Cerebellar nuclear complex (tissue), 1 donor: ENCODE measurements at places on chromosomes 4 and X.

- peak; percentile 78 for DNase-seq
Measured at GRCh38 chr4:2436301-2436700, 17.5 kb downstream of the CFAP99 start.

- no peak for DNase-seq
Measured at GRCh38 chrX:141467442-141467841, 117.1 kb downstream of the SPANXA1 start.

DNA sequence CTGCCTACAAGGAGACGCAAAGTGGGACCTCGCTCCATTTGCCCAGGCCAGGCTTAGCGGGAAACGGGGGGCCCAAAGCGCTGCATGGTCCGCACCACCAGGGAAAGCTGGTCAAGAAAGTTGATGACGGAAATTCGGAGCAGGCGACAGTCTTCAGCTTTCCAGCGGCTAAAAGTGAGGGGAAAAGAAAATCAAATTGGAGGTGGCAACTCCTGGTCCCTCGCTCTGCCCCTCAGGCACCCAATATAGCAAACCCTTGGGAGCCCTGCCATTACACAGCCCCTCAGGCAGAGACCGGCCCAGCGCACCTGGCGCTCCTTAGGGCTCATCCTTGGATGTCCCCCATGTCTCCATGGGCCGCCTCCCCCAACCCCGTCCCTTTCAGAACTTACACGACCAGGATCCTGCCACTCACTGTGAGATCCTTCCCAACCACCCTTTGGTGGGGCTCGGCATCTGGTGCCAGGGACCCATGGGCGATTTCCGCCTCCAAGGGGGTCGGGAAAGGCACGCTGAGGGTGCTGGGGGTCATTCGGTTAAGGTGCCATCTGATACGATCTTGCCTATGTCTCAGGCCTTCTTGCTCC, 1.1 kb downstream of the LAGE3 start:
- no peak for DNase-seq

DNA sequence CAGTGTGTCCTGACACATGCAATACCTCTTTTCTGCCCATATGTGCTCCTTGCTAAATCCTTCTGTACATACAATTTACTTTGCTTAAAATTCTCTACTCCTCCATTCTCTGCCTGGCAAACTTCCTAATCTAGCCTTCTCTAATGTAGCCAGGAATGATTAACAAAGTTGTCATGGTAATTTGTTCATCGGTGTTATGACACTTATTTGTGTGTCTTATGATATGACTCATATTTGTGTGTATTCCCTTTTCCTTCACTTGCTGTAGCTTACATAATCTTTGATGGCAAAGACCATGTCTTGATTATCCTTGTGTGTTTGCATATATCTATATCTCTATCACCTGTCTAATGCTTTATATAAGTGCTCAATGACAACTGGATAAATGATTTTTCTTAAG, 133.3 kb downstream of the COL25A1 start:
- DNase-seq, result no peak

DNA sequence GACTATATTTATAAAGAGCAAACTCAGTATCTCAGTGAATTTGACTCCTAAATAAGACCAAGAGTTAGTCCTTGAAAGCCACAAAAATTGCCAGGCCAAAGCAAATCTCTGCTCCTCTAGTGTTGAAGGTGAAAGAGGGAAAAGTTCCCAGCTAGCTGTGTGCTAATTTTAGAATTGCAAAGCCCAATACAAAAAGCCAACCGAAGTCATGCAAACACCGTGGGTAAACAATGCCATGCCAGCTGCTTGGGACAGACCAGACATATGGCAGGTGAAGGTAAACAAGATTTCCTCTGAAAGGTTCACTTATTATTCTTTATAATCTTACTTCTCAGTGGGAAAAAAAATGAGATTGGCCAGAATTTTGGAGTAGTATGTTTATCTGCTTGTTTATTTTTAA, 80.5 kb upstream of the LNX1 start:
- no peak for DNase-seq

GRCh38 chr4:3803946-3804345, 37.8 kb downstream of the ADRA2C start:
- no peak for DNase-seq

DNA sequence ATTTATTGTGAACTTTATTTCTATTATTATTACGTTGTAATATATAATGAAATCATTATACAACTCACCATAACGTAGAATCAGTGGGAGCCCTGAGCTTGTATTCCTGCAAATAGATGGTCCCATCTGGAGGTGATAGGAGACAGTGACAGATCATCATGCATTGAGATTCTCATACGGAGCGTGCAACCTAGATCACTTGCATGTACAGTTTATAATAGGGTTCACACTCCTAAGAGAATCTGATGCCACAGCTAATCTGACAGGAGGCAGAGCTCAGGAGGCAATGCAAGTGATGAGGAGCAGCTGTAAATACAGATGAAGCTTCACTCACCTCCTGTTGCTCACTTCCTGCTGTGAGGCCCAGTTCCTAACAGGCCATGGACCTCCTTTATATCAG, 2170.2 kb downstream of the PCDH7 start:
- DNase-seq, result no peak

DNA sequence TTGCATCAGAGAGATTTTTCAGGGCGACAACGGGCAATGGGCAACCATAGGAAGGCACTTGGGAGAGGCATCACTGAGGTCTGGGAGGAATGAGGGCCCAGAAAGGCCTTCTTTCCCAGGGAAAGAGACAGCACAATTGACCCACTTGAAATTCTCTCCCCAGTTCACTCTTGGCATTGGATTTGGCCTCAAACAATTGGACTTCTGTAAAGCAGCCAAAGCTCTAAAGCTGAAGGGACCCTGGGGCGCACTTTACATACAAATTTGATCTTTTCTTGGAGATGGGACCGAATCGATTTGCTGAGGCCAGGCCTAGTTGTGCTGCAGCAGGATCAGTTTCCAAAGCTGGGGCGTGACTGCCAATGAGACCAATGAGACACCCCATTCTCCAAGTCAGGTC, 3.2 kb downstream of the ARHGAP36 start:
- no peak for DNase-seq

DNA sequence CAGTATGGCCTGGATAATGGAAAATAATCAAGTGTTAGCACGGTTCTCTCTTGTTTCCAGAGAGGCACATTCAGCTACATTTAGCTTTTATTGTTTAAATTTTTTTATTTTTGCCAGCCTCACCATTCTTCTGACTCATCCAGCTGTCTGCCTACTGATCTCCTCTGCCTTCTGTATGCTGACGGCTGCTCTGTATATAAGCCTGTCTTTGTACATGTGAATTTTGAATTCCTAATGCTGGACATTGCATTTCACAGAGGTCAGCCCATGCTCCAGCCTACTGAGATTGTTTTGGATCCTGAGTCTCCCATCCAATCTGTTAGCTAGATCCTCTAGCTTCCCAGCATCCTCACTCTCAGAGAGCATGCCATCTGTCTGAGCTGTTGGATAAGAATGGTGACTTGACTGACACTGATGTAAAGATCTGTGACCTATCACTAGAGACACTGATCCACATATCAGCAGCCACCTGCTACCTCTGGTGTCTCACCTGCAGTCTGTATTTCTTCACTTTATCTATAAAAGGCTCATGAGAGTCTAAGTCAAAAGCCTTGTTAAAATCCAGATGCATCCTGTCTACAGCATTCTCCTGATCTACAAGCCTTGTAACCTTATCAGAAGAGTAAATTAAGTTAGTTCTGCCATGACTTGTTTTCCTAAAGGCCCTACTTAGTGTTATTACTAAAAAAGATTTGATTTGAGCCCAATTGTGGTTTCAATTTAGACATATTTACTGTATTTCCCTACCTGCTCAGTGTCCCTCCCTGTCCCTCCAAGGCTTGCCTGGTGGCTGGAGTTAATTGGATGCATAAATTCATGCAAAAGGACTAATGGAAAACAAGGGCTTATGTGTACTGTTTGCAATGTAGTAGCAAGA, 25.6 kb upstream of the ARHGAP36 start:
- DNase-seq, result no peak

- DNase-seq, result no peak
Measured at GRCh38 chr4:137540356-137540755, 8.1 kb upstream of the PCDH18 start.

DNA sequence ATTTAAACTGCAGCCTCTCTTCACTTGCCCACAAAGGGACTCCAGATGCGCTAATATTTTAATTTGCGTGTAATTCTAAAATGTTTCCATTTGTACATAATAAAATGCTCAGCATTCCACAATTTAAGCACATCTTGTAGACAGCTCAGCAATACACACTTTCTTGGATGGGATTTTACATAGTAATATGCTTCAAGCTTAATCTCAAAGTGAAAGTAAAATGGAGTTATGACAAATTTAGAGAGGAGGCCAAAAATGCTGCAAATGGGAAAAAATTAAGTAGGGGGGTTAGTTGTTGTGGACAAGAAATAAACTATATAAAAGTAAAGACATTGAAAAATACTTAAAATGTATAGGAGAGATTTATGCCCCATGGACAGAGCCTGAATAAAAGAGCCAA, 149.1 kb downstream of the FBXO8 start:
- no peak for DNase-seq

DNA sequence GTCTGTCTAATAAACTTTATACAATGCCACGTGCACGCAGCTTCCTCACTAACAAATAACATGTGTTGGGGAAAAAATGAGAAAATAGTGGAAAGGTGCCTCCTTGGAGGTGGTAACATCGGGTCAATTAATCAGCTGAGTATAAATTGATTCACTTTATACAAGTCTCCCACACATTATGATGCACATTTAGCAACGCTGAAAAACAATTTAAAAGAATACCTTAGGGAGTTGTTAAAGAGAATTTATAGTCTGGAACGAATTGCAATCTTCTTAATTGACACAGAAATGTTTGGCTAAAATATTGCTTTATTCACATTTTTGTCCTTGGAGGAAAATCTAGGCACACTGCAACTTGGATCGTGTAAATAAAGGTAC, 84.2 kb downstream of the HPRT1 start:
- no peak for DNase-seq

GRCh38 chr4:156815717-156816359, 155.8 kb downstream of the PDGFC start:
- no peak for DNase-seq

DNA sequence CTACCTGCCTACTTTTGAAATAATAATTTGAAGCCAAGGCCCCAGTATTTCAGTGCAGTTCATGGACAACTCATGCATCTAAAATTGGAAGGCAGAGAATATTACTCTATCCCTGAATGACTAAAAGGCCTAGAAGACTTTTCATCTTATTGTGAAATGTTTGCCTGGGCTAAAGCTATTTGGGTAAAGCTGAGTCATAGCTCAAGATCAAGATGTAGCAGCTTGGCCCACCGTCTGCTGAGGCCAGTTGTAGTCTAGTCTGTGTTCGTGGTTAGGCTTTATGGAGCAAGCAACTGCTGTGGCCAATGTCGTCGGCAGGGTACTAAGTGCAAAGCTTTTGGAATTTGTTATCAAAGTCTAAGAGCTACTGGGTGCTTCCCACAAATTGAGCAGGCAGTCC, 929.1 kb downstream of the RAB28 start:
- DNase-seq, result no peak

GRCh38 chr4:86493460-86493859, 100.7 kb upstream of the PTPN13 start:
- no peak for DNase-seq
